RWPE2 (cell line): ENCODE measurements at places on chromosomes 7 and 10.

DNA sequence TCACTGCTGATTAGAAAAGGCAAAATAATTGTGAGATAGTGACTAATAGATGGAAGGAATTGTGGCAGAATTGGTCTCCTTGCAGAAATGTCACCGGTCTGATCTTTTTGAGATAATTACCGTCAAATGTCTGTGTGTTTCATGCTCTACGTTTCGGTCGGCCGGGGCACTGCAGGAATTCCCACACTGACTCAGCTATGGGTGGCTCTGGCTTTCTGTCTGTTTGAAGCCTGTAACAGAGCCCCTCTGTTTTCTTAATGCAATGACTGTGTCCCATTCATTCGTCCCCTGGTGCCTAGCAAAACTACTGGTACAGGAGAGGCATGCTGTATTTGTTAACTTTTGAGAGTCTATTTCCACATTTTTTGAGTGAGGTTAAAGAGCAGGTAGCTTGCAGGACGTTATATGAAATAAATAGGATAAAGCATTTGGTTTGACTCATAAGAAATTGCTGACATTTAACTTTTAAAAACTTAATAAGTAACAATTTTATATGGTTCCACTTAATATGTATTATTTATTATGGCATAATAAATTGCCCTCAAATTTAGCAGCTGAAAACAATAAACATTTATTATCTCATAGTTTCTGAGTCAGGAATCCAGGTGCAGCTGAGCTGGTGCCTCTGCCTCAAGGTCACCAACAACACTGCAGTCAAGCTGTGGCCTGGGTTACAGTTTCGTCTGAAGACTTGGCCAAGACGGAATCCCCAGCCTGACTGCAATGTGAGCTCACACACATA, 53.3 kb upstream of the CTBP2 start:
- peaks cover 11% of the 10 kb centered on the region for H3K4me1 ChIP-seq
- no peak for DNase-seq
- H3K27ac ChIP-seq, result no peak overlapping the region

DNA sequence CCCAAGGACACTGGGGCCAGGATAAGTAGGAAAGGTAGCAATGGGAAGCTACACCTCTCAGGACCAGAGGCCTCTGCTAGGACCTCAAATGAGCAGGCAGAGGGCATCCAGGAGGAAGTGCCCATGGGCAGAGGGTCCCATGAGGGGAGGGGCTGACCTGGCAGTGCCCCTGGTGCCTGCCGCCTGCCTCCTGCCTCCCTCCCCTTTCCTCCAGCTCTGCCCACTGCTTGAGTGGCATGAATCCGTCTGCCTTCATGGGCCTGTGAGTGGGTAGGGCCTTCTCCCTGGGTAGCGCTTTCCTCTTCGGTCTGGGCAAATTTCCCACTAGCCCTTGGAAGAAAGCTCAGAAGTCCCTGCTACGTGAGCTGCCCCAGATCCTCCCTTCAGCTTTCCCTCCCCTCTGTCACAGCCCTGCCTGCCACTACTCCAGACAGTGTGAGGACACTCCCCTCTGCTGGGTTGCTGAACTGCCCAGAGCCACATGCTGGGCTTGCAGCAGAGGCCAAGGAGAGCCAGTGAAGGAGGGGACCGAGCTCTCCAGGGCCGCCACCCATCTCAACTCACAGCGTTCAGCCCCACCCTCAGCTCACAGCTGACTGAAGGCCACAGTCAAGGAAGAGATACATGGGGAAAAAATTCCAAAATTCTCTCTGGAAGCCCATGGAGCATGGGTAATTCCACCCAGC, 141.4 kb downstream of the ARHGAP22 start:
- H3K27ac ChIP-seq, result no peak overlapping the region
- H3K4me3 ChIP-seq, result no peak overlapping the region
- no peaks in the 10 kb centered on the region for H3K27me3 ChIP-seq
- peak; percentile 38 for DNase-seq

GRCh38 chr7:74289659-74290552, 699 bp downstream of the CLIP2 start:
- H3K36me3 ChIP-seq, result no peaks in the 10 kb centered on the region
- H3K4me1 ChIP-seq, result no peaks in the 10 kb centered on the region
- H3K4me3 ChIP-seq, result peak overlapping the region; percentile 86
- no peak for DNase-seq
- H3K27ac ChIP-seq, result peak overlapping the region; percentile 27

GRCh38 chr10:92047215-92047614, 123.6 kb downstream of the BTAF1 start:
- H3K4me1 ChIP-seq, result no peaks in the 10 kb centered on the region
- H3K36me3 ChIP-seq, result no peaks in the 10 kb centered on the region
- DNase-seq, result no peak
- no peaks in the 10 kb centered on the region for H3K27me3 ChIP-seq
- H3K4me3 ChIP-seq, result no peak overlapping the region

- H3K27ac ChIP-seq, result no peak overlapping the region
- no peaks in the 10 kb centered on the region for H3K36me3 ChIP-seq
- no peak overlapping the region for H3K4me3 ChIP-seq
- peaks cover 7% of the 10 kb centered on the region for H3K4me1 ChIP-seq
Observed at GRCh38 chr7:73858807-73859206, 2.2 kb upstream of the TMEM270 start.
